GM19239 (cell line): ENCODE measurements at places on chromosomes 16 and 17.

- no peak for DNase-seq
These were observed 25.4 kb downstream of the YWHAE start for GRCh38 chr17:1374431-1375177.

- peak; percentile 62 for DNase-seq
These were observed 7.1 kb upstream of the IL32 start for GRCh38 chr16:3058139-3059030.

DNA sequence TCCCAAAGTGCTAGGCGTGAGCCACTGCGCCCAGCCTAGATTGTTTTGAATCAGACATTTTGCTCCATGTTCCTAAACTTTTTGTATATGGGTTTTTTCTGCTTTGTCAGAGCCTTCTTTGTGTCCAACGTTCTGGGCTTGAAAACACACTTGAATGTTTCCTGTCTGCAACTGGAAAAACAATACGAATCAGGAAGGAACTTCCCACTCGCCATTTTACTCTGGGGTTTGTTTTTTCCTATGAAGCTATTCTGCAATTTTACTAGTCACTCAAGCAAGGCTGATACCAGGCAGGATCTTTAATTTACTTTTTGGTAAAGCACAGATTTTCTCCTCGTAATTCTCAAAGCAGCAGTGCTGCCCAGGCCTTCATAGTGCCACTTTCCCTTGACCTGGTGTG, 31.6 kb downstream of the ARHGAP17 start:
- no peak for DNase-seq

DNA sequence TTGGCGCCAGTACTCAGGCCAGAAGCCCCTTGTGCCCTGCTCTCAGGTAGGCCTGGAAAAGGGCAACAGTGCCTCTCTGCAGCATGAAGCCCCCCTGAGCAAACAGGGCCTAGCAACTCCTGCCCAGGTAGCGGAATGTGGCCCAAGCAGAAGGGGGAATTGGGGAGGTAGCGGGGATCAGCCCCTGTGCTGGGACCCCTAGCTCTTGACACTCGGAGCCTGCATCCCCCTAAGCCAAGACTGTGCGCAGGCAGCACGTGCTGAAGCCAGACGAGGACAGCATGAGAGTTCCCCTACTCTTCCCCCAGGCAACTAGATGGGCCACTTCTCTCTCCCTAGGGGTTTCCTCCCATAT, 823 bp upstream of the CD2BP2 start:
- no peak for DNase-seq

DNA sequence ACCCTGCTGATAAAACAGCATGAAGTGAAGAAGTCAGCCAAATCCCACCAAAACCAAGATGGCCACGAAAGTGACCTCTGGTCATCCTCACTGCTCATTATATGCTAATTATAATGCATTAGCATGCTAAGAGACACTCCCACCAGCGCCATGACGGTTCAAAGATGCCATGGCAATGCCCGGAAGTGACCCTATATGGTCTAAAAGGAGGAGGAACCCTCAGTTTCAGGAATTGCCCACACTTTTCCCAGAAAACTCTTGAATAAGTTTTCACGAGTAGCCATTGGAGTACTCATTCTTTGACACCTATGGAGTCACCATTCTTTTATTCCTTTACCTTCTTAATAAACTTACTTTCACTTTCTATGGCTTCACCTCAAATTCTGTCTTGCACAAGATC, 44.3 kb downstream of the GSG1L start:
- no peak for DNase-seq

DNA sequence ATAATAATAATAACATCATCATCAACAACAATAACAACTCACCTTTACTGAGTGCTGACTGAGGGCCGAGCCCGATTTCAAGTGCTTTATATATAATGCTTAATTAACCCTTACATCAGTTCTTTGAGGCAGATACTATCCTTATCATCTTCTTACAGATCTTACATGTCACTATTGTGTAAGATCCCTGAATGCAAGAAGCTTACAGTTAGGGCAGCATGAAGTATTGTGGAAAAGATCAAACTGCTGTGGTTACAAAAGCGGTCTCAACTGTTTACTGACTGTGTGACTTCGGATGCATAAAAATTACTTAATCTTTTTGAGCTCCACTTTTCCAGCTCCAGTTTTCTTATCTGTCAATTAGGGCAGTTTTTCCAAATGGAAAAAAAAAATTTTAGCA, 3.3 kb downstream of the VAT1 start:
- no peak for DNase-seq

DNA sequence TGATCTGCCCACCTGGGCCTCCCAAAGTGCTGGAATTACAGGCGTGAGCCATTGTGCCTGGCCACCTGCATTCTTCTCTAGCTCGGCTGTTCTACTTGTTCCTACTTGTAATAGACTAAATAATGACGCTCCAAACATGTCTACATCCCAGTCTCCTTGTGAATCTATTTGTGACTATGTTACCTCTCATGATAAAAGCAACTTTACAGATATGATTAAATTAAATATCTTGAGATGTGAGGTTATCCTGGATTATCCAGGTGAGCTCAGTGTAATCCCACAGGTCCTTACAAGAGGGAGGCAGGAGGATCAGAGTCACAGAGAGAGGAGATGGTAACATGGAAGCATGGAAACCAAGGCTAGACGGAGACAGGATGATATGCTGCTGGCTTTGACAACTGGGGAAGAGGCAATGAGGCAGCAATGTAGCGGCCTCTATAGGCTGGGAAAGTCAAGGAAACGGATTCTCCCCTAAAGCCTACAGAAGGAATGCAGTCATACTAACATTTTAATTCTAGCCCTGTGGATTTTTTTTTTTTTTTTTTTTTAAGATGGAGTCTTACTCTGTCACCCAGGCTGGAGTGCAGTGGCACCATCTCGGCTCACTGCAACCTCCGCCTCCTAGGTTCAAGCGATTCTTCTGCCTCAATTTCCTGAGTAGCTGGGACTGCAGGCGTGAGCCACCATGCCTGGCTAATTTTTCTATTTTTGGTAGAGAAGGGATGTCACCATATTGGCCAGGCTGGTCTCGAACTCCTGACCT, 5.0 kb upstream of the LASP1 start:
- DNase-seq = no peak

GRCh38 chr16:47395733-47396498, 64.9 kb downstream of the ITFG1 start:
- no peak for DNase-seq

GRCh38 chr17:32445074-32445415, 735 bp downstream of the PSMD11 start:
- no peak for DNase-seq

DNA sequence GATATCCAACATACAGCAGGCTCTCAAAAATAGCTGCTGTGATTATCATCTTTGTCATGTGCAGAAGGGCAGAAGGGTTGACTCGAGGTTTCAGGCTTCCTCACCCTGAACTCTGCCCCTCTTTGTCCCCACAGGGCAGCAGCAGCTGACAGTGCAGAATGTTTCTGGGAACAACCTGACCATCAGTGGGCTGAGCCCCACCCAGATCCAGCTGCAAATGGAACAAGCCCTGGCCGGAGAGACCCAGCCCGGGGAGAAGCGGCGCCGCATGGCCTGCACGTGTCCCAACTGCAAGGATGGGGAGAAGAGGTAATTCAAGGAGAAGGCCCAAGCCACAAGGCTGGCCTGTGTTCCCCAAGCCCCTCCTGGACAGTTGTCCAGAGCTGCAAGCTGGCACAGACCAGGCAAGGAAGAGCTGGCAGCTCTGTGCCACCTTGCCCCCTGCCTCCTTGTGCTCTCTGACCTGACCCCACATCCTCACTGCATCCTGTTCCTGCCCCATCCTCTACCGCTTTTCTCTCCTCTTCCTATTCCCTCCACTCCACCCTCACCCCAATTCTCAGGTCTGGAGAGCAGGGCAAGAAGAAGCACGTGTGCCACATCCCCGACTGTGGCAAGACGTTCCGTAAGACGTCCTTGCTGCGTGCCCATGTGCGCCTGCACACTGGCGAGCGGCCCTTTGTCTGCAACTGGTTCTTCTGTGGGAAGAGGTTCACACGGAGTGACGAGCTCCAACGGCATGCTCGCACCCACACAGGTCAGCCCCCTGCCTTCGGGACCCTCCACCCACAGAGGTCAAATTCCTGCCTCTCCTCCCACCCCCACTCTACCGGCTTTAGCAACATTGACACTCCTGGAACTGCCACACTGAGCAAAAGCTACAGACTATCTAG, 16.3 kb upstream of the PNPO start:
- no peak for DNase-seq

DNA sequence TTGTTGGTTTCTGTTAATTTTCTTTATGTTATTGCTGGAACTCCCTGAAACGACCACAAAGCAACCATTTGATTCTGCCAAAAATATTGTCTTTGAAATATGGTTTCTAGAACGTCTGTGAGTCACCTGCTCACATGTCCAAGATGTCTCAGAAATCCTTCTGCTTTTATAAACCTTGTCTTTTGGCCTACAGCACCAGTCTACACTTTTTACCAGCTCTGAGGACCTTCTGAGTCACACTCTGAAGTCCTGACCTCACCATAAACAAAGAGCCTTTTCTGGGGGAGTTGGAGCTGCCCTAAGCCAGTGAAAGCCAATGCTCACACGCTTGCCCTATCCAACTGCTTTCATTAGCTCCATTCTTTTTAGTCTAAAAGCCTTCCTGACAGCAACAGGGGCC, 55.5 kb downstream of the GRIN2A start:
- no peak for DNase-seq

DNA sequence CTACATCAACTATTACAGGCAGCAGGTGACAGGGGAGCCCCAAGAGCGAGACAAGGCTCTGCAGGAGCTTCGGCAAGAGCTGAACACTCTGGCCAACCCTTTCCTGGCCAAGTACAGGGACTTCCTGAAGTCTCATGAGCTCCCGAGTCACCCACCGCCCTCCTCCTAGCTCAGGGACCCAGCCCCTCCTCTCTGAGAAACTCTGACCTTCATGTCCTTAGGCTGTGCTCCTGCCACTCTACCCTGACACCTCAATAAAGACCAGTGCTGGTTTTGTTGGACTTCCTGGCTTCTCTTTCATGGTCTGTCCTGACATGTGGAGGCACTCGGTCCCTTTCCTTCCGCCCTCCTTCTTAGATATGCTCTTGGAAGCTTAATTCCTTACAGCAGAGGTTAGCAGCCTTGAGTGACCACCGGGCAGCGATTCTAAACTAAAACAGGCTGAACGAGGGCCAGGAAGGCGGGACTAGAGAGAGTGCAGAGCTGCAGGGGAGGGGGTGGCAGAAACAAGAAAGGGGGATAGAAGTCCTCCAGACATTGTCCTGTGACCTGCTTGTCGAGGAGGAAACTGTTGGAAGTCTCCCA, 915 bp downstream of the AHSP start:
- no peak for DNase-seq

GRCh38 chr16:28180655-28181460, 30.9 kb downstream of the XPO6 start:
- no peak for DNase-seq

GRCh38 chr17:79720705-79721292, 9.9 kb upstream of the ENPP7 start:
- DNase-seq = no peak

- no peak for DNase-seq
These were observed 1.4 kb upstream of the WDR45B start for GRCh38 chr17:82649501-82650261.

DNA sequence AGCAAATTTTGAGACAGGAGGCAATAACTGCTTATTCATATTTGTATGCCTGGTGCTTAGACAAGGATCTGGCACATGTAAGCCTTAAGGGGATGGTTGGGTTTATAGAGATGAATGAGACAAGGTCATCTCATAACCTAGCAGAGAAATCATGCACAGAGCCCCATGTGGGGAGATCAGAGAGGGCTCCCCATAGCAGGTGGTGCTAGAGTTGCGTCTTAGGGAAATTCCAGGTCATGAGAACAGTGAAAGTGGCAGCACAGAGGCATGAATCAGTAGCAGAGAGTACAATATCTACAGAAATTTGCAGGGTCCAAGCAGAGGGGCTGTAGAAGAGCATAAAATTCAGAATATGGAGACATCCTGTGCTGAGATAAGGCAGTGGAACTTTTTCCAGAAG, 57.3 kb downstream of the SLC6A2 start:
- DNase-seq = no peak

- no peak for DNase-seq
These were observed 27.9 kb downstream of the KATNB1 start for GRCh38 chr16:57763285-57764005.

- DNase-seq = no peak
These were observed 290 bp downstream of the TLCD1 start for GRCh38 chr17:28725660-28726225.

GRCh38 chr16:24701521-24701951, 27.9 kb upstream of the TNRC6A start:
- no peak for DNase-seq

GRCh38 chr16:11328172-11329070, 16.8 kb upstream of the RMI2 start:
- DNase-seq = peak; percentile 85

DNA sequence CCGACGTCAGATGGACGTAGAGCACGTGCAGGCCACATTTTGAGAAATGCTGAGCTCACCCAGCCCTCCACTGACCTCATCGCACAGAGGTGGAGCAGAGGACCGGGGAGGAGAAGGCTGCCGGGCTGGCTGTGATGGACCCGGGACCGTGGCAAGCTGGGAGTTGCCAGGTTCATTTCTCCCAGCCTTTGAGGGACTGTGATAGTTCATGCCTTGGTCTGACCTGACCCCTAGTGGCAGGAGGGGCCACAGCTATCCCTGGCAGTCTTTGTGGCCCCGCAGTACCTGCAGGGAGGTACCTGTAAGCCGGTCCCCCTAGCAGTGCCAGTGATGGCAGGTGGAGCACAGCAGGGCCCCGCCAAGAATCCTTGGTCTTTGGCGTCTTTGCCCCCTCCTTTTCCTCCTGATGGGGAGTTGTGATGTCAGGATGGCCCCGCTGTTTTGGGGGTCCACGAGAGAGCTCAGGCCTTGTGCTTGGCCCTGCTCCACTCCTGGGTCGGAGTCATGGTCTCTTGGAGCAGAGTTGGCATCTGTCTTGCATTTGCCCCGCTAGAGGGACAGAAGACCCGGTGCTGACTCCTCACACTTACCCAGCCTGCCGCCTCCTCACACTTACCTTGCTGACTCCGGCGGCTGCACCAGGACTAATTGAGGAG, 50.4 kb downstream of the OR1D5 start:
- peak; percentile 74 for DNase-seq

DNA sequence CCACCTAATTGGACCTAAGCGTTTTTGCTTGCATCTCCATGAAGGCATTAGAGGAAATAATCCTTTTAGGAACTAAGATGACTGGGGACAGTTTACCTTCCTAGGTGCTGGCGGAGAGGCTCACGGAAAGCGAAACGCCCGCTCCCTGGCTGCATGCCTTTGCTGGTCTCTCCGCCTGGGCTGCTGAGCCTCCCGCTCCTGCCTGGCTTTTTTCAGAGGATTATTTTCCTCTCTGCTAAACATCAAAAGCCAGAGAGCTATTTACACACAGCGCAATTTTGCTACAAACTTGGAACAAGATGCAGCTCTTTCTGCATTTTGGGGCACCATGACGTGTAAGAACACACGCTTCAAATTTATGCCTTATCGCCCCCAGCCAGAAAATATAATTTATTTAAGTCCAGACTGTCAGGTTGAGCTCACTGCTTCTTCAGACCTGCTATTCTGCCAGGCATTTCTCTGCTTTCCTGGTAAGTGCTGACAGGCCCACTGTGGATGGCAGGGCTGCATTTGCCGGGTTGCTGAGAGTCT, 124.4 kb downstream of the SPACA3 start:
- DNase-seq = no peak

GRCh38 chr16:55482056-55482455, 3.1 kb downstream of the MMP2 start:
- no peak for DNase-seq

- DNase-seq = no peak
These were observed 119.4 kb downstream of the KCNJ2 start for GRCh38 chr17:70288540-70289290.
